ENCODE measurements at places on chromosomes 11 and 22.

DNA sequence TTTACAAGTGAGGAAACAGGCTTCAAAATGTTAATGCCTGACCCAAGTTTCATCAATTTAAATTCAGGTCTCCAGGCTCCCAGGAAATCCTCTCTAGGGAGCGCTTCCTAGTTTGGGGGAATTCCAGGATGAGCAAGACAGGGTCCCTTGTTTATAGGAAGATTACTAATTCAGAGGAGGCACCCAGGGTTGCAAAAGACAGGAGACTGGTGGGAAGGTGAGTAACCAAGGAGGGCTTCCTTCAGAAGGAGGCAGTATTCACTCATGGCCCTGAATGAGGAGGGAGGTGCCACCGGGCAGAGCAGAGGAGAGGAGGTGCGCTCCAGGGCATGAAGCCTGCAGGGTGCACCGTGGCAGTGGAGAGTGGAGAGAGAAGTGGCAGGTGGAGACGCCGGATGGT, 1.6 kb downstream of the TMEM132A start:
- H3K27me3 ChIP-seq: peaks cover 11% of the 10 kb centered on the region
- H3K4me3 ChIP-seq: no peak overlapping the region
- no peak overlapping the region for H3K27ac ChIP-seq
- DNase-seq: no peak
- peaks cover 25% of the 10 kb centered on the region for H3K36me3 ChIP-seq
- peaks cover 28% of the 10 kb centered on the region for H3K4me1 ChIP-seq

- no peak overlapping the region for H3K27ac ChIP-seq
- peaks cover 24% of the 10 kb centered on the region for H3K36me3 ChIP-seq
- peaks cover 32% of the 10 kb centered on the region for H3K4me1 ChIP-seq
- H3K4me3 ChIP-seq: no peak overlapping the region
- no peaks in the 10 kb centered on the region for H3K27me3 ChIP-seq
- DNase-seq: no peak
Observed at GRCh38 chr11:10528121-10528520, 12.9 kb downstream of the RNF141 start.

GRCh38 chr11:24760681-24761080, 263.8 kb downstream of the LUZP2 start:
- no peaks in the 10 kb centered on the region for H3K36me3 ChIP-seq
- H3K27ac ChIP-seq: peak overlapping the region; percentile 20
- DNase-seq: no peak
- H3K27me3 ChIP-seq: no peaks in the 10 kb centered on the region

DNA sequence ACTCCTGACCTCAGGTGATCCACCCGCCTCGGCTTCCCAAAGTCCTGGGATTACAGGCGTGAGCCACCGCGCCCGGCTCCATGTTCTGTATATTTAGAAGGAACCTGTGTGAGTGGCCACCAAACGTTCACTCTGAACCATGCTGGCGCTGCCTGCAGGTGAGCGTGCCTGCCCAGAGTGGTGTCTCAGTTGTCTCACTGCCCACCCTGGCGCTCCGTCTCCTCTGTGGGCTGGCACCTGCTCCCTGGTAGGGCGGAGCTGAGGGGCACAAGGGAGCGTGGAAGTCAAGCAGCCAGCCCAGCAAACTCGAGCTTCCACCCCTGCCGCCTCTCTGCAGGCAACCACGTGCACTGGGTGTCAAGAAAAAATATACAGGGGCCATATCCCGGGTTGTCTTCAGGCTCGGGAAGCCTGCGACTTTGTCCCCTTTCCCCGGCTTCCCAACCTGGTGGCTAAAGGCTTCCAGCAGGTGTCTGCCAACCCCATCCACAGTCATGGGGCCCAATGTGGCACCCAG, 16.7 kb downstream of the TXN2 start:
- H3K27me3 ChIP-seq: no peaks in the 10 kb centered on the region
- H3K27ac ChIP-seq: peak overlapping the region; percentile 34
- H3K36me3 ChIP-seq: peaks cover 12% of the 10 kb centered on the region
- peaks cover 14% of the 10 kb centered on the region for H3K4me1 ChIP-seq

- peak overlapping the region; percentile 92 for H3K27ac ChIP-seq
- peak; percentile 62 for DNase-seq
- H3K36me3 ChIP-seq: no peaks in the 10 kb centered on the region
- H3K27me3 ChIP-seq: no peaks in the 10 kb centered on the region
Observed at GRCh38 chr11:64448599-64449380, 89.8 kb downstream of the RPS6KA4 start.

GRCh38 chr11:58028687-58029411, 1.9 kb upstream of the OR6Q1 start:
- H3K27me3 ChIP-seq: peaks cover 19% of the 10 kb centered on the region
- no peak overlapping the region for H3K27ac ChIP-seq
- H3K4me3 ChIP-seq: no peak overlapping the region
- no peak for DNase-seq
- no peaks in the 10 kb centered on the region for H3K36me3 ChIP-seq

DNA sequence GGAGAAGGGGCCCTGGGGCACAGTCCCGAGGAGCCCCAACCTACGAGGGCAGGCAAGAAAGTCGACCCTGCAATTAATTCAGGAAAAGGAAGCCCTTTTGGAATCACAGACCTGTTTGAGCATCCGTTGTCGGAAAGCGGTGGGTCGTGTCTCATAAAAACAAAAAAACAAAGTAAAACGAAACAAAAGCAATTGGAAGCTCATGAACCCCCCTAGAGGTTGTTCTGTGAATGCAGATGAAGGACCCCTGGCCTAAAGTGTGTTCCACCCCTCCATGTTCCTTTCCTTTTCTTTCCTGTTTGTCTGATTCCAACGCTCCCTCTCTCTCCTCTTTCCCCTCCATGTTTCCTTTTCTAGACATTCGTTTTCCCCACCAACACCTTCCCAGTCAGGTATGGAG, 203.7 kb downstream of the GRIK4 start:
- peak overlapping the region; percentile 81 for H3K4me3 ChIP-seq
- peak overlapping the region; percentile 62 for H3K27ac ChIP-seq
- no peaks in the 10 kb centered on the region for H3K36me3 ChIP-seq
- no peak for DNase-seq

- no peak for DNase-seq
- H3K36me3 ChIP-seq: no peaks in the 10 kb centered on the region
- no peaks in the 10 kb centered on the region for H3K4me1 ChIP-seq
- H3K27me3 ChIP-seq: peaks cover 35% of the 10 kb centered on the region
- H3K4me3 ChIP-seq: no peak overlapping the region
- no peak overlapping the region for H3K27ac ChIP-seq
Observed at GRCh38 chr11:120061761-120062560, 76.0 kb downstream of the TRIM29 start.

- H3K36me3 ChIP-seq: no peaks in the 10 kb centered on the region
- no peak overlapping the region for H3K4me3 ChIP-seq
- peaks cover 41% of the 10 kb centered on the region for H3K27me3 ChIP-seq
- DNase-seq: peak; percentile 64
- H3K4me1 ChIP-seq: peaks cover 21% of the 10 kb centered on the region
- no peak overlapping the region for H3K27ac ChIP-seq
Observed at GRCh38 chr11:44911029-44911814, 39.5 kb downstream of the TP53I11 start.

DNA sequence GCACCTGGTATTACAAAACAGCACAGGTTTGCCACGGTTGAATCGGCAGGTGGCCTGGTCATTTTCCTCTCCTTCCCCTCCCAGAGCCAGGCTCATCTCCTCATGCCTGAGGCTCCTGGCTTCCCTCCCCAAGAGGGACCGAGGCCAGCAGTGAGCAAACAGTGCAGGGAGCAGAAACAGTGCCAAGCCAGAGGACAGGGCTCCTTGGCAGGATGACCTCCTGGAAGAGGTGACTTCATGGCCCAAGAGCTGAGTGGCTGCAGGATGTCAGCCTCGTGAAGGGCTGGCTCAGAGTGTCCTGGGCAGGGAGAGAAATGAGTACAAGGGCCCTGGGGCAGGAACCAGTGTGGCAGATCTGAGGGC, 22.8 kb upstream of the PPFIA1 start:
- no peak overlapping the region for H3K27ac ChIP-seq
- no peak for DNase-seq
- H3K4me1 ChIP-seq: peaks cover 2% of the 10 kb centered on the region
- no peaks in the 10 kb centered on the region for H3K36me3 ChIP-seq
- H3K4me3 ChIP-seq: no peak overlapping the region

- H3K27me3 ChIP-seq: no peaks in the 10 kb centered on the region
- no peak overlapping the region for H3K4me3 ChIP-seq
- peaks cover 14% of the 10 kb centered on the region for H3K4me1 ChIP-seq
- no peaks in the 10 kb centered on the region for H3K36me3 ChIP-seq
Observed at GRCh38 chr11:33323421-33323820, 66.2 kb downstream of the HIPK3 start.

- H3K4me3 ChIP-seq: no peak overlapping the region
- peaks cover 9% of the 10 kb centered on the region for H3K27me3 ChIP-seq
- H3K27ac ChIP-seq: peak overlapping the region; percentile 44
- DNase-seq: peak; percentile 55
Observed at GRCh38 chr22:22060200-22061084, 77.9 kb upstream of the TOP3B start.

DNA sequence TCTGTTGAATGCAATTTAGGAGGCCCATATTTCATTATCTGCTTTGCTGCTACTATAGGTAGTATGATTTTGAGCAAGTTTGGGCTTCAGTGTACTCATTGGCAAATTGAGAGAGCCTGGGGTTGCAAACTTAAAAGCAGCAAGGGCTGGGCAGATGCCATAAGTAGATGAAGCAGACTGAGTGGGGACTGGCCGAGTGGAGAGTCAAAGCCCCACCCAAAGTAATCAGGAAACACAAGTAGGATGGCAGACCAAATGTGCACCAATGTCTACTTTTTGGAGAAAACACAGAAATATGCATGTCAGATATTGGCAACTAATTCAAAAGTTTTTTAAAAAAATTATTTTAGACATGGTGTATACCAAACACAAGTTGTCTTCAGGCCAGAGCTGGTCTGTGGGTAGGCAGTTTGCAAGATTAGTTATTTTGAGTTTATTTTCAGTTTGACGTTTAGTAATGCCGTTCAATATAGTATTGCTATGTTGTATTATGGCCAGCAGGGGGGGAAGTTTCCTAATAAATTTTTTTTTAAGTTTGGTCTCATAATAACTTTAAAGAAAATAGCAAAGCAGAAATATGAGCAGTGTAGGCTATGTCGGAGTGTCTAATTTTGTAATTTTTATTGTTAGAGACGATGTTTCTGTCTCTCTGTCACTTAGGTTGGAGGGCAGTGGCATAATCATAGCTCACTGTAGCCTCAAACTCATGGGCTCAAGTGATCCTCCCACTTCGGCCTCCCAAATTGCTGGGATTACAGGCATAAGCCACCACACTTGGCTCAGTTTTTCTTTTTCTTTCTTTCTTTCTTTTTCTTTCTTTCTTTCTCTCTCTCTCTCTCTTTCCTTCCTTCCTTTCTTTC, 105.1 kb downstream of the HIPK3 start:
- peaks cover 10% of the 10 kb centered on the region for H3K4me1 ChIP-seq
- no peak overlapping the region for H3K4me3 ChIP-seq
- no peak overlapping the region for H3K27ac ChIP-seq
- no peak for DNase-seq
- peaks cover 11% of the 10 kb centered on the region for H3K27me3 ChIP-seq

DNA sequence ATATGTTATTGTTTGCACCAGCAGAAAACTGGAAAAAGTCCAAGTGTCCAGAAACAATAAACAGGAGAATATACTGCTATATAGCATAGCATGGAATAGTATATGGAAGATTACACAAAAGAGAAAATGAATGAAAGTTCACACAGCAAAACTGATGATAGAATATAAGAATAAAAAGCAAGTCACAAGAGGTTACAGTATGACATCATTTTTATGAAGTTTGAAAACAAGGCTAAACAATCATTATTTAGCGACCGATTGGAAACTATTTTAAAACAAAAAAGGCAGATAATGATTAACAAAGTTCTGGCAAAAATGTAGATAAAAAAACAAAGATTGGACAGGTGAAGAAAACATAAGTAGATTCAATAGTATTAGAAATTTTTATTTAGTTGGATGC, 47.1 kb downstream of the SOX6 start:
- no peaks in the 10 kb centered on the region for H3K4me1 ChIP-seq
- H3K27ac ChIP-seq: no peak overlapping the region
- H3K4me3 ChIP-seq: no peak overlapping the region
- no peaks in the 10 kb centered on the region for H3K36me3 ChIP-seq

DNA sequence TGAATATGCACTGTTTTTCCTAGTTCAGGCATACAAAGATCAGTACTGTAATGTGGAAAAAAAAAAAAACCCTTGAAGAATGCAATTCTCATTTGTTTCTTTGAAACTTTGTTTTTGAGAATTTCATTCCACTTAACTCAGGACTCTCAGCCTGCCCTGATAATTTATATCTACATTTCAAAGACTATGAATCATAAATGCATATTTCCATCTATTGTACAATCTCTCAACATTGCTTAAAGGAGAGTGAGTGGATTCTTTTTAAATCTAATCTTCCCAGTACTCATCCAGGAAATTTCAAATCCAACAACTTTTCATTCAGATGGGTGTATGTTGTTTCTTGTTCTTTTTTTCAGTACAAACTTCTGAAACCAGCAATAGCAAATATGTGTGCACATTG, 322.2 kb upstream of the DDI1 start:
- DNase-seq: no peak
- peaks cover 3% of the 10 kb centered on the region for H3K4me1 ChIP-seq
- no peak overlapping the region for H3K27ac ChIP-seq
- H3K27me3 ChIP-seq: peaks cover 6% of the 10 kb centered on the region
- peaks cover under 1% of the 10 kb centered on the region for H3K36me3 ChIP-seq
- no peak overlapping the region for H3K4me3 ChIP-seq

- peaks cover 18% of the 10 kb centered on the region for H3K27me3 ChIP-seq
- no peak for DNase-seq
- no peaks in the 10 kb centered on the region for H3K4me1 ChIP-seq
- peaks cover 6% of the 10 kb centered on the region for H3K36me3 ChIP-seq
Observed at GRCh38 chr22:29727131-29727523, 7.3 kb downstream of the CABP7 start.

All from stimulated activated naive B cell treated with anti-CD40 and anti-IgM and Interleukin-4, amounts not matched to agents 10 μg/mL and 1 μg/mL and 100 μg/mL, for 72 hours (primary cell).